ENCODE measurements at places on chromosomes 13 and 19.

- no peak for DNase-seq
Measured at GRCh38 chr19:24062190-24062589, 24.8 kb upstream of the ZNF254 start.

GRCh38 chr13:108769213-108770070 lies 140.0 kb downstream of the MYO16 start:
- no peak for DNase-seq

DNA sequence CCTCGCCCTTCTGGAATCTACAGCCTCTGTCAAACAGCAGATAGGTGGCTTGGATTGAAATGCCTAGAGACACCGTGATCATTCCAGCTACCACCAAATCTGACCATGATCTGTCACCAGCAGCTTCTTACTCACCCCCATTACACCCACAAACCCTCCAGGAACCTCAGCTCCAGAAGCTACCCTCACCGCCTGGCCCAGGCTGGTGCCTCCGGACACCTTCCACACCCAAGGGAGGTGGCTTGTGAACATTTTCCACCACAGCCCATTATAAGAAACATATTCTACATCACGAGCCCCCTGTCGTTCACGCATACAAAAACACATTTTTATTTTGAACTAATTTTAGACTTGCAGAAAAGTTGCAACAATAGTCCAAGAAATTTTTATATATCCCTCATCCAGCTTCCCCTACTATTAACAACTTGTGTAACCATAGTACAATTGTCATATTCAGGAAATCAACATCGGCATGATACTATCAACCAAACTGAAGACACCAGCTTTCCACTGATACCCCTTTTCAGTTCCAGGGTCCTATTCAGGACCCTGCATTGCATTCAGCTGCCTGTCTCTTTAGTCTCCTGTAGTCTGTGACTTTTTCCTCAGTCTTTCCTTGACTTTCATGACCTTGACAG lies 15.4 kb upstream of the UBE2L5 start:
- DNase-seq = no peak

GRCh38 chr13:67538906-67539305 lies 308.8 kb upstream of the PCDH9 start:
- DNase-seq = no peak

DNA sequence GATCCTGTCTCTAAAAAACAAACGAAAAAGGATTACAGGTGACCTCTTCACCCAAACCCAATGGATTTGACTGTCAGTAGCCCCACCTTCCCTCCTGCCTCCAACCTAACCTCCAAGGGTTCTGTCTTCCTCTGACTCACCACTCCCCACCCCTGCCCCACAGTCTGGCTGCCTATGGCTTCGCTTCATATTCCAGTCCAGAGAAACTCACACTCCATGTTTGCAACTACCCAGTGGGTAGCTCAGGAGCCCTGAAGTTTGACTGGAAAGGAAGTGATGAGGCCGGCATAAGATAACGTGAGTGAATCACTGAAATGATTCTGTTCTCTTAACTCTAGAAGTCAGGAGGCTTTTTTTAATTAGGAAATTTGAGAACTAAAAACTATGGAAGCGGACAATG lies 303.9 kb downstream of the FOXO1 start:
- DNase-seq = no peak

- peak; percentile 86 for DNase-seq
Measured at GRCh38 chr19:13986348-13986904, 19.7 kb downstream of the RFX1 start.

DNA sequence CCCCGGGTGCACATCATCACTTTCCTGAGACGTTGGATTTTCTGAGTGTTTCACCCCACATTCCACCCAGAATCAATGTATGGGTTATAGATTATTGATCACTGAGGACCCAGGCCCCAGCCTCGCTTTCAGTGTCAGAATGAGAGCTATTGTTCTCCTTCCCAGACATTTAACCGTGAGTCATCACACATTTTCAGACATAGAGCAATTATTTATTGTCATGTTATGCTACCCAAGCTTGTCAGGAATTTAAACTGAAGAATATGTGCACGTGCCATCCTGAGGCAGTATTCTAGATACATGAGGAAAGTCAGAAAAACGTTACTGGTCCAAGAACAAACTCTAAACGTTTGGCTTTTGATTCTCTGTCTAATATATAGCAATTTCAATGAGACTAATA lies 276.6 kb upstream of the ZNF507 start:
- no peak for DNase-seq

Measured in left forelimb (tissue), 1 donor.